Left forelimb (tissue), 1 donor: ENCODE measurements at places on chromosomes 4 and X.

- DNase-seq = no peak
Measured at GRCh38 chr4:182973941-182974340, 56.8 kb upstream of the DCTD start.

DNA sequence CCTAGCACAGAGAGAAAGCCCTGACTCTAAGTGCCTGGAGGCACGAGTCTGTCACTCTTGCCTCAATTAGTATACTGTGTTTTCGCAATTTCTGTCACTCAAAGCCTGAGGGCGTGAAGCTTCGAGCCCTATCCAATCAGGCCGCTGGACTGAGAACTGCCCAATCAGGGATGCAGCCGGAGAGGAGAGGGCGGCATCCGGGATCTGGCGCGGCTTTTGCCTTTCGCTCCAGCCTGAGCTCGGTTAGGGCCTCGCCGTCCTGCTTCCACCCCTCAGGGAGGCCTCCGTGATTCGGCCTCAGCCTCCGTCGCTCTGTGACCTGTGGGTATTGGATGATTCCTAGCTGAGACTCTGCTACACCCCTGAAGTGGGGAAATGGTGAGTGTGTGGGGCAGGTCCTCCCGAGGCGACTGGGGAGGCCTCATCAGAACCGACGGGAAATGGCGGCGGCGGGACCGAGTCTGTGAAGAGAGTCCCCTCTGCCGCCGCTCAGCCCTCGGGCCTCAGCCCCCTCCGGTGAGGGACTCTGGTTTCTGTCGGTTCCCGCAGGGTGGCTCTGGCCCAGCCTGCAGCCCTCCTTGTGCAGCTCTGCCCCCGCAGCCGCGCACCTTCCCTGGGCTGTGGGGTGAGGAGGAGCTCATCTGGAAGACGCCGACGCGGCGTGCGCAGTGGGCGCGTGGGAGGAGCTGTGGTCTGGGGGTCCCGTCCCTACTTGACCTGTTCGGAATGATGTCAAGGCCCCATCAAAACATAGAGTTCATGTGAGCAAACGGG lies 48.5 kb downstream of the ZNF141 start:
- DNase-seq = no peak

DNA sequence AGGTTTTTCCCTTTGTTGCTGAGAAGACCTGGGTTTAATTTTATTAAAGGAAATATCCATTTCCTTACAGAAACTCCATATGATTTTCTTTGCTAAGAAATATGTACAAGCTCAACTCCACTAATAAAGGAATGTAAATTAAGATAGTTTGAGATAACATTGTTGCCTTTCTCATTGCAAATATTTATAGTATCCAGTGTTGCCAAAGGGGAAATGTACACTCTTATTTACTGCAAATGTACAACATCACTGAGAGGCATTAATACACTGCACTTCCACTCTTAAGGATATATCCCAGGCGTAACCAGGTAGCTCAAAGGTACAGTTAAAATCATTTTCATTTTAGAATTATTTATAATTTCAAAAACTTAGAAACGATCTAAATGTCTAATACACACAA lies 7.5 kb upstream of the LRBA start:
- DNase-seq = no peak

GRCh38 chr4:110629780-110630687 lies 7.2 kb upstream of the PITX2 start:
- DNase-seq = no peak

- no peak for DNase-seq
Measured at GRCh38 chr4:111535792-111536191, 609.5 kb upstream of the FAM241A start.

GRCh38 chrX:148567229-148567628 lies 66.8 kb downstream of the AFF2 start:
- DNase-seq = no peak

DNA sequence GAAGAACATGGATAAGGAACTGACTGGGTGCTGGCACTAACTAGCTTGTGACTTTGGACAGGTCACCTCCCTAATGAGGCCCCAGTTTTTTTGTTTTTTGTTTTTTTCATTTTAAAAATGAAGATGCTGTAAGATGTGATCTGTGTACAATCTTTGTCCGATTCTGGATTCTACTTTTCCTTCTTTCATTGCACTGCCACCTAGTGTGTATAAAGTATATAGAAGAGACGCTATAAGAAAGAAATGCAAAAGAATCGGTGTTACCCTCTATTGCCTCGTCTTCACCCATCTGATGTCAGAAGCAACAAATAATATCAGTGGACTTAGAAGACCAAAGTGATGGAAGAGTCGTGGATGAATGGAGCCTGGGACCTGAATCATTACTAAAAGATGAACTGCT lies 58.6 kb upstream of the P2RY10 start:
- no peak for DNase-seq
